ENCODE measurements at places on chromosomes 13 and 19.

GRCh38 chr13:29969286-29969685 lies 118.9 kb upstream of the UBL3 start:
- DNase-seq = no peak

DNA sequence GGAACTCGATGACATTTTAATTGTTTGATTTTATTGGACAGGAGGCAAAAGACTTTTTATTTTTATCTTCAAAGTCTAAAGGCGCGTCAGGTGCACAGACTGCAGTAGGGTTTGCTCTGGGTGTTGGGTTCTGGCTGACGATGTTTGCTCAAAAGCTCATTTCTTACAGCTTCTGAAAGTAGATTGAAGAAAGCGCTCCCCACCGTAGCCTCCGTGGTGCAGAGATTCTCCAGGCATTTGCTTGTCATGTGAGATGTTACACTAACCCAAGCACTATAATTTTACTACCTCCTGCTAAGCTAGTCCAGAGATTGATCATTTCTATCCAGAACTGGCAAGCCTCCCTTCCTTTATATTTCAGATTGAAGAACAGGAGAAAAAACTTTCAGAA lies 14.5 kb upstream of the ATP11A start:
- DNase-seq = no peak

DNA sequence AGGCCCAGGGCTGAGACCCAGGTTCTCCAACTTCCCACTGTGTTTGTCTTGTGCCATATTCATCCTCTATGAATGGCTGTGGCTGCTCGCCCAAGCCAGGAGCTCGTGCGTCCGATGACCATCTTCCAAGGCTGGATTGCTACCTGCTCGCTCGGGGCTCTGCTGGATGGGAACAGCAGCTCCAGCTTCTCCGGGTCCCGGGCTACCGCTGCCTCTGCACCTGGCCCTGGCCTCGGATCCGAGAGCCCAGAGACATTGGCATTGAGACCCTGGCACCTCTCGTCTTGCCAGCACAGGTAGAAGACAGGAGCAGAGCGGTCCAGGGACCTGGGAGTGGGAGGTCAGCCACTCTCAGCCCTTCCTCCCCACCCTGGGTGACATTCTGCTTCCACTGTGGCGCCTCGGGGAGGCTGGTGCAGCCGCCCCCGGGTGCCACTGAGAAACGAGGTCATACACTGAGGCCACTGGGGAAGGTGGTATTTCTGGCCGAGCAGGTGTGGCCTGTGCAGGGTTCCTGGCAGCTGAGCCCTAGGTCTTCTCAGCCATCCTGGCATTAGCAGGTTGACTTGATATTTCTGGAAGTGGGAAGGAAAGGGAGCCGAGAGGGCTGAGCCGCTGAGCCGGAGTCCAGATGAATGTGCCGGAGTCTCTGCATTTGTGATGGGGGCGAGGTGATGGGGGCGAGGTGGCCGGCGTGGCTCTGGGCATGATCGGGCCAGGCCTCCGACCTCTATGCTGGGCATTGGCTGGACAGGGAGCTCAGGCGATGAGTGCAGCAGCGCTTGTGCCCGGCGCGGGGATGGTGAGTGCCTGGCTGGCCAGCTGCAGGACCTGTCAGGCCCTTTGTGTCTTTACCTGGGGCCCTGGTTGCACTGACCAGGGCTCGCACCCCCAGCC lies 18.6 kb downstream of the NDUFB7 start:
- no peak for DNase-seq

- DNase-seq = no peak
These were observed 790 bp upstream of the WDFY2 start for GRCh38 chr13:51583469-51583874.

DNA sequence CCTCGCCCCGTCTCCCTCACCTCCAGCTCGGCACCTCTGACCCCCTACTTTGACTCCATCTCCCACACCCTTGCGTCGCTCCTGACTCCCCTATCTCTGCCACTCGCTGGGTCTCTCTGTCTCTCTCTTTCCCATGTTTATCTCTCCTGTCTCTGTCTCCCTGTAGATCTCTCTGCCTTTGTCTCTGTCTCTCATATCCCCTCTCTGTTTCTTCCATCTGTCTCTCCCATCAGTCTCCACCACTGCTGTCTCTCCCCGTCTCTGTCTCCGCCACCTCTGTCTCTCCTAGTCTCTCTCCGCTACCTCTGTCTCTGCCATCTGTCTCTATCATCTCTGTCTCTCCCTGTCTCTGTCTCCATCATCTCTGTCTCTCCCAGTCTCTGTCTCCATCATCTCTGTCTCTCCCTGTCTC lies 12.4 kb upstream of the BBC3 start:
- DNase-seq = no peak

DNA sequence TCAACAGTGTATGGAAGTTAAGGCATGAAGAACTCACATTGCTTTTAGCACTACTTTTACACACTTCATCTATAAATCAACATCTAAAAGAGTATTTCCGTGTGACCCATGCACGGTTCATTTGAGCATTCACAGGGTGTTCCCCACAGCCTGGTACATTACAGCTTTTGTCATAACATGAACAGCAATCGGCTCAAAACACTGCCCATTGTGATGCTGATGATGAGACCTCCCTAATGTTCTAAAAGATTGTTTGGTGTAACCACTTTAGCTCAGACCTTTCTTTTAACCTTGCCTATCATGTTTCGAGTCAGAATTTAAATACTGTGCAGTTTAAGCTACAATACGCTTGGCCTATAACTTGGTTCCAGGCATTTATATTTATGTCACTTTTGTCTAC lies 4.1 kb upstream of the KLF5 start:
- DNase-seq = no peak

DNA sequence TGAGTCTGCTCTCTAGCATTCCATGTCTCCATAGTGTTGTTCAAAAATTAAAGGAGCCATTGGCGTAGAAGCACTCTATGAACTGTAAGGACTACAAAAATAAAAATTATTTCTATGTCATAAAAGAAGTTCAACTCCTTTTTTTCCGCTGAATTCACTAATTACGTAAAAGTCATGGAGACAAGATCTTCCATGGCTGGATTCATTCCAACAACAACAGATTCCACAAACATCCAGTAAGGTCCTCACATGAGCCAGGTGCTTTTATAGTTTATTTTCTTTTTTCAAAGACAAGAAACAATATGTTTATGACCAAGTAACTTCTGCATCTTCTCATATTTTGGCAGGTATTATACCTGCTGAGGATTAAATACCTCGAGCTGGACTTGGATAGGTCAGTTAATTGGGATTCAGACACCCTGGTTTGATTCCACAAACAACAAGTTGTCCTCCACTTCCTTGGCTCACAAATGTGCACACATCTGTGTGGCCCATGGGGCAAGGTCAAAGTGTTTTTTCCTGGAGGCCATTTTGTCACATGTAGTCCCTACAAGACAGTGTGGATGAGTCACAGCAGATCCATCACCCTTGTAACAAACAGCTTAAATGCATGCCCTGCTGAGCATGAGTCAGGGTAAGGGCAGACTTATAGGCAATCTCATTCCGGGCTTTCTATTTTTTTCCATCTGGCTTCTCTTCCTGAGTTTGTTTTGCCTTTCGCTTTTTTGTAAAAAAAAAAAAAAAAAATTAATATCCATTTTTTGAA lies 475.6 kb downstream of the COG6 start:
- no peak for DNase-seq

DNA sequence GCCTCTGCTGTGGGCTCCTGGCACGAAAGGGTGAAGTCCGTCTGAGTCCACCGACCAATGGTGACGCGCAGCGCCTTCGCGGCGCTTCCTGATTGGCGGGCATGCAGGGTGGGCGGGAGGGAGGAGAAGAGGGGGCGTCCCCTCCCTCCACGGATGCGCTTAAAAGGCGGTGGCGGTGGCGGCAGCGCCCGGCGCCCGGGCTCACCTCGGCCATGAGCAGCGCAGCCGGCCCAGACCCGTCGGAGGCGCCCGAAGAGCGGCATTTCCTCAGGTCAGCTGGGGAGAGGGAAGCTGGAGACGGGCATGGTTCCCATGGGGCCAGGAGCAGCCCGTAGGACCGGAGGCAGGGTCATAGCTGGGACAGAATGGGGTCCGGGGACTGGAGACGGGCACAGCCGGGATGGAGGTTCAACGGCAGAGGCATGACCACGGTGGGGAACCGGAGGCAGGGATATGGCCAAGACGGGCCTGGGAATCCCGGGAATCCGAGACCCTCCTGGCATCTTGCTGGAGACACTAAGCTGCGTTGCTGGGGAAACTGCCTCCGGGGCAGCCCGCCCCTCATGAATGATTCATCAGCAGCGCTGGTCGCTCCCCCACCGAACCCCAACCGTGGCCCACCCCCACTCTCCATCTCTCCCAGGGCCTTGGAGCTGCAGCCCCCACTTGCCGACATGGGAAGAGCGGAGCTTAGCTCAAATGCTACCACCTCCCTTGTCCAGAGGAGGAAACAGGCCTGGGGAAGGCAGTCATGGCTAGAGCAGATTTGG lies at the start of gene YJEFN3:
Gene YJEFN3 (plus strand): TSS at position 191 of the 770 bp plus-strand sequence. CDS start 22 bp downstream, at position 213.
- no peak for DNase-seq

DNA sequence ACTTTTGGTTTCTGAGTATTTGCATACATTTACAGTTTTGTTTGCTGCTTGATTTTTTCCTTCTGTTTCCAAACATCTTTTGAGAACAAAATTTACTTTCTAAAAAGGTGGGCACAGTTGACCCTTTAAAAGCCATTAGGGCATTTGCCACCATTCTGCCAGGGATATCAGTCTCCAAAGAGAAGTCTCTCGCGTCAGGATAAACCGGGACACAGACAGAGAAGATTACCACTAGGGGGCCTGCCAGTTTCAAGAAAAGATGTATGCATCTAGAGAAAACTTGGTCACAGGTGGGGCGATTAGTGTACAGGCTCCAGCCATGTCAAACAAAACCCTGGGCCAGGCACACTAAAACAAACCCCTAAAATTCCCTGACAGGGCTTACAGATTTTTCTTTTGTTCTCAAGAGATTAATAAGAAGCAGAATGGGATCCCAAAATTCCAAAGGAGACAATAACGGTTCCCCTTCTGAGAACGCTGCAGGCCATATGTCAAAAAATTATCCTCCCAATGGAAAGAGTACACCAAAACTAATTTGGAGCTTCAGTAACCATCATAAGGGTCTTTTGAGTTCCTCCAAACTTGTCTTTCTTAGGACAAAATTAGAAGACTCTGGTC lies 10.7 kb upstream of the PABPC3 start:
- peak; percentile 54 for DNase-seq

DNA sequence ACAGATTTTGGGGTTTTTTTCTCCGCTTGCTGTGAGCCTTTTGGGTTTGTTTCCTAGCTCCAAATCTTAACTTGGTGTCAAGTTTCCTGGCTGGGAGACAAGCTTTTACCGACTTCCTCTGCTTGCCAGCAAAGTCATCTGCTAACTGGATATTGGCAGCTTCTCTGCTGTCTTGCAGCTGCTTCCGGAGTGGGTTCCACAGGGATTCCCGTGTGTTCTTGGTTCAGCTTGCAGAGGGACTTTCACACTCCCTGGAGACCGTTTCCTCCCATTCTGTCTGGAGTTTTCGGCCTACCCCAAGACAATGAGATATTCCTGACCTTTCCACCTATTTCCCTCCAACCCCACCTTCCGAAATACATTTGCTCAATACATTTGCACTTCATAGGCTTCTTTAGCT lies 2.2 kb upstream of the COLGALT1 start:
- DNase-seq = peak; percentile 54

DNA sequence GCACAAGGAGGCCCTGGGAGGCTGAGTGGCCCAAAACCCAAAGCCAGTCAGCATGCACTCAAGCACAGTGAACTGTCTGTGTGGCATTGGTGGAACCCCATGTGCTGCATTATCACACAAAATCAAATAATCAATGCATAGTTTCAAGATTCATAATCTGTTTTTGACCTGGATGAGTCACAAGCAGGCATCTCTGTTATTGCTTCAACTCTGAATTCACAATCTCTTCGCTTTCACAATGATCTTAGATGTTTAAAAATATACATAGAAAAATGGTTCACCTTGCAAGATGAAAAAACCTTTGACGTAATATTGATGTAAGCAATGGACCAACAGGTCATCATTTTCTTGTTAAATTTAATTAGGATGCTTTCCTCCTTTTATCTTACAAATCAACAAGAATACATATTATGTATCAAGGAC lies 455.4 kb downstream of the IRS2 start:
- no peak for DNase-seq
